Ovary (tissue), 10 donors: ENCODE measurements at places on chromosomes 5 and 9. TPM values are rescaled to one million over a fixed set of nuclear protein-coding genes. Genes with fewer than 3 reads are reported as not detected.

The VCAN gene
- 5.5 TPM for polyA plus RNA-seq

The ZCCHC10 gene
- 14.5 TPM for polyA plus RNA-seq

The CEL gene
- 1.3 TPM for polyA plus RNA-seq

The GLRA1 gene
- not detected for polyA plus RNA-seq

The GRM6 gene
- polyA plus RNA-seq: not detected
